Spinal cord (tissue), 10 donors: ENCODE measurements at places on chromosomes 3 and 15. TPM values are rescaled to one million over a fixed set of nuclear protein-coding genes. Genes with fewer than 3 reads are reported as not detected.

DNA sequence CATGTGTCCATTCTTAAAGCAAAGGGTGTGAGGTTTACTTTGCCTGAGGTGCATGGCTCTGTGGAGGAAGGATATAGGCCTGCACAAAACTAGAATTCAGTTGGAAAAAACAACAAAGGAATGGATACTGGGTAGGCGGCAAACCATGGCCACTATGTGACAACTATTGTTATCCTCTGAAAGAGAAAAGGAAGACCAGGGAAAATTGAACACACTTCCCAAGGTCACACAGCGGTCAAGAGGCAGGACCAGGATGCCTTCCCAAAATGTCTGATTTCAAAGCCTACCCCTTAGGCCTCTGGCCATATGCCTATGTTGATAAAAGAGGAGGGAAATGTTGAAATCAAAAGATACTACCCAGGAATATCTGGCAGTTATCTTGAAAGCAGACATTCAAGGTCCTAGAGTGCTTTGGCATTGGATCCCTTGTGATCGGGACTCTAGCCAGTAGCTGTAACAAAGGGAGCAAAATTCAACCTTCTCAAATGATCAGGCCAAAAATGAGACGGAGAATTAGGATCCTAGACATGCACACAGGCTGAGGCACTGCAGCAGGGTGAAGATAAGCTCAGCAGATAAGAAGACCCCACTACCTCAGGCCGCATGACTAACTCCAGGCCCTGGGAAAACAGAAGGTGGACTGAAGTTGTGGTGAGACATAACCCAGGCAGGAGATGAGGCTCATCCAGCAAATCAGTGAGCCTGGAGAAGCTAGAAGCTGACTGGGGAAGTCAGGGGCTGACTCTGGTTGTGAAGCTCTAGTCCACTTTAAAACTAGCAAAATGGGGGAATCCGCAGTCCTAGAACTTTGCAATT lies 292.2 kb downstream of the NEK10 start:
- DNase-seq = no peak
- no peak overlapping the region for H3K4me3 ChIP-seq
- H3K27ac ChIP-seq = no peak overlapping the region
- no peaks in the 10 kb centered on the region for H3K27me3 ChIP-seq

DNA sequence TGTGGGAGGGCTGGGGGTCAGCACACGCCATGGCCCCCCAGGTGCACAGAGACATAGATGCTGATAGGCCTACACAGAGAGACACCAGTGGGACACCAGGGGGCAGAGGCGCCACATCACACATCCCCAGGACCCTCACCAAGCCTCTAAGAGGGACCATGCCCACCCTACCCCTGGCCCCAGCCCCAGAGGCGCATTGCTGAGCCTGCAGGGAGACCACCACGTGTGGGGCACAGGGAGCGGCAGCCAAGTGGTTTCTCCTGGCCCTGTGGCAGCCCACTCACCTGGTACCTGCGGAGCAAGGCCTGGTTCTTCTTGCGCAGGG lies 1.2 kb downstream of the CCDC9B start:
- peaks cover 73% of the 10 kb centered on the region for H3K4me1 ChIP-seq
- H3K36me3 ChIP-seq = peaks cover 23% of the 10 kb centered on the region
- no peaks in the 10 kb centered on the region for H3K27me3 ChIP-seq
- DNase-seq = peak; percentile 55

- no peaks in the 10 kb centered on the region for H3K27me3 ChIP-seq
- H3K4me1 ChIP-seq = no peaks in the 10 kb centered on the region
Measured at GRCh38 chr3:196339493-196340254, 1.5 kb upstream of the TM4SF19 start.

DNA sequence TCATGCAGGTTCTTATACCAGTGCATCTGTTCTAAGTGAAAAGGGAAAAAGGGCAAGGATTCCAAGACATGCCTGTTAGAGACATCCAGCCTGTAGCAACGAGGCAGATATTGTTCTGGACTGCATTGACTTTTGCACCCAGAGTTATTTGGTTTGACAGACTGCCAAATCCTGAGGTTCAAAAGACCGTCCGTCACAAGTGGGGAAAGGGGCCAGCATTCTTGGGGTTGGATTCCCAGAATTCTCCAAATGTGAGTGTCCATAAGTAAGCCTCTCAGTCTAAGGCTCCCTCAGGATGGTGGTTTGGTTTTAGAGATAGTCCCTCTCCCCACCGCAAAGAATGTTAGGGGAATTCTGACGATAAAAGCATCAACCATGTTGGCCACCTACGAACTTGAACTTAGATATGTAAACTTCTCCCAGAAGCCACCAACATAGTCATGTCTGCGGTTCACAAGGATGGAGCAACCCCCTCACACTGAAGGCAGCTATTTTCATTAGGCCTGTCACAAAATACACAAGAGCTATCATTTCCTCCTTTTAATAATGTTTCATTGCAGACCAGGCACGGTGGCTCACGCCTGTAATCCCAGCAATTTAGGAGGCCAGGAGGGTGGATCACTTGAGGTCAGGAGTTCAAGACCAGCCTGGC lies 13.6 kb upstream of the LACTB start:
- no peaks in the 10 kb centered on the region for H3K36me3 ChIP-seq
- no peaks in the 10 kb centered on the region for H3K27me3 ChIP-seq
- H3K4me1 ChIP-seq = no peaks in the 10 kb centered on the region
- no peak overlapping the region for H3K4me3 ChIP-seq

DNA sequence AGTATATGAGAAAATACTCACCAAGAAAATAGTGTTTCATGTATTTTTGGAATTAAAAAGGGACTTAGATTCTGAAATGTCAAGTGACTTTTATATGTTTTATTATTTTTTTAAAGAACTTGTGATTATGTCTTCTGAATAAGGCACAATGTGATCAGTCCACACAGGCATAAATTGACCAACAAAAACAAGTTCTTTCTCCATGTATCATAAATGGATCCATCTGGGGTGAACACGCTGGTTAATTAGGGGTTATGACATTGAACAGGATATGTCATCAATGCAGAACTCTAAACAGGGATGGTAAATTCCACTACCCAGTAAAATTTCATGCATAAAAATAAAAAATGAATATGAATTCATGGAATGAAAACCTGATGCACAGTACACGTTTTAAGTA lies 31.3 kb upstream of the PIK3CA start:
- no peaks in the 10 kb centered on the region for H3K36me3 ChIP-seq
- DNase-seq = no peak
- H3K4me3 ChIP-seq = no peak overlapping the region

- no peak for DNase-seq
- H3K27me3 ChIP-seq = no peaks in the 10 kb centered on the region
- H3K36me3 ChIP-seq = no peaks in the 10 kb centered on the region
- H3K4me1 ChIP-seq = peaks cover 3% of the 10 kb centered on the region
- no peak overlapping the region for H3K27ac ChIP-seq
- H3K4me3 ChIP-seq = no peak overlapping the region
Measured at GRCh38 chr3:153209596-153209995, 47.6 kb downstream of the RAP2B start.

DNA sequence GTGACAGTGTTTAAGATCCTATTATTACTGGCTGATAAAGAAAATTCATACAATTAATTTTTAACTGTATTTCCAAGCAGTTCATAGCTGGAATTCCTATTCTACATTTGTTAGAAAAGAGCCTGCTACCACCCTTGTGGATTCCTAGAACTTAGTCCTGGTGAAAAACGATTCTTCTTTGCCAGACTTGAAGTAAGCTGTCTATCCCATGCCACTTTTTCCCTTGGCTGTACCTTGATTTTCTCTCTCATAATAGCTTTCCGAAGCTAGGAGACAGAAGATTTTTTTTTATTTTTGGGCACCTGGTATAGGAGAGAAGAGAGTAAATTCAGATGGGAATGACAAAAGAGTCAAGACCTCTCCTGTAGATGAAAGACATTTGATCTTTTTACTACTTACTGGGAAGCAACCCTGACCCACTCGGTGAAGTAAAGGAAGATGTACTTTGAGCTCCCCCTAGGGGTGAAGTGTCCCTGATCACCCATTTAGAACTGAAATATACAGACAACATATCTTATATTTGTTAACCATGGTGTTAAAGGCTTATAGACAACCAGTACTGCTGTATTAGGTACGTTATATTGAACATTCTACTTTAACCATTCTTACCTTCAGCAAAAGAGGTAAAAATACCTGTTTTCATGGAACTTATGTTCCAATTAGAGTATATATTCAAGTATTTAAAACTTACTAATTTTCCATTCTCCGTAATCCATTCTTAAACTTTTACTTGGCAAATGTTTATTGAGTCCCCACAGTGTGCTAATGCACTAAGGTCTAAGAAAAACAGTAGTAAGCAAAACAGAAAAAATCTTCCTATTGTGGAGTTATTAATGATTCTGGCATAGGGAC lies 36.2 kb upstream of the C3orf38 start:
- no peaks in the 10 kb centered on the region for H3K4me1 ChIP-seq
- DNase-seq = peak; percentile 80
- no peak overlapping the region for H3K4me3 ChIP-seq
- no peak overlapping the region for H3K27ac ChIP-seq
- no peaks in the 10 kb centered on the region for H3K36me3 ChIP-seq

DNA sequence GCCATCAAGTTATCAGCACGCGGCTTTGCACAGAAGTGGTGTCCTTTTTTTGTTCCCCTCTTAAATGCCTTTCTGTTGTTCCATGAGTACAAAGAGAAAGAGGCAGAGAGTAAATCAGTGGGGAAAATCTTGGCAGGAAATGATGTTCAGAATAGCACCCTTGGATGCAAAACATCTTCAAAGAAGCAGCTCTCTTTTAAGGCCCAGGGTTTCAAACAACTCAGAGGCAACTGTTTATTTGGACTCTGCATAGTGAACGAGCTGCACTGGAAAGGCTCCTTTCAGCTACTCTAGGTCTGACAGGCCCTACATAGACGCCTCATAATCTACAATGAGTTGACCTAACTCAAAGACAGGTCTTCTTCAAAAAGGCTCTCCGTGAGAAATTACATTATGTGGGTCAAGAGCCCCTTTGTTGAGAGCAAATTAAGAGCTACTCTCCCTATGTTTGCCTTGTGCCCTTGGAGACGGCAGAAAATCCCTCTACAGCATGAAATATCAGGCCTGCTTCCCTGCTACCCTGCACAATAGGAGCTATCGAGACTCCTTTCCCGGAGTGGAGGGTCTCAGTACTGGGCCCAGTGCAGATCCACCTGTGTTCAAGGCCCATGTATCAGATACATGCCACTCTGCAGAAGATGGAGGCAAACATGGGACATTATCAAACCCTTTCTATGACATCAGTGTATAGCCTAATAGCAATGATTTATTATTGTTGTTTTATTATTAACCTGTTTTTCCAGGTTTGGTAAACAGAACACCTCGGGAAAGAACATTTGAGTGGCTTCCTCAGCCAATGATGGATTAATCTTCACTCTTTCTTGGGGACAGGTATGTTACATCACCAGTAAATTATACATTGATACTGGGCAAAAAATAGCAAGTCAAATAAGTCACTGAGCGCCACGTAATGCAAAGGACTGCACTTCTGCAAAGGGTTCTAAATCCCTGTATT lies 53.1 kb downstream of the HEG1 start:
- H3K27me3 ChIP-seq = no peaks in the 10 kb centered on the region
- H3K4me3 ChIP-seq = no peak overlapping the region
- peak; percentile 23 for DNase-seq
- H3K4me1 ChIP-seq = peaks cover 31% of the 10 kb centered on the region
- H3K27ac ChIP-seq = peak overlapping the region; percentile 41
- no peaks in the 10 kb centered on the region for H3K36me3 ChIP-seq

DNA sequence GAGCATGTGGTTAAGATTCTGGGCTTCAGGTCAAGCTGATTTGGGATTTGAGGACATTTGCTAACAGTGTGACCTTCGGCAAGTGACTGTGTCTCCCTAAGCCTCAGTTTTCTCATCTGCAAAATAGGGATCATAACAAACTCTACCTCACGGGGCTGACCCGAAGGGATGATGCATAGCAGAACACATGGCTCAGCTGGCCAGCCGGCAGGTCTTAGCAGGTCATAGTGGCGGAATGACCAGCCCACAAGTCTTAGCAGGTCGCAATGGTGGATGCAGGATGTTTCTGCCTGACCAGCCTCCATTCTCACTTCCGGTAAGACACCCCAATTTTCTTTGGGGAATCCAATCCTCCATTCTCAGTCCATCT lies 63.3 kb downstream of the IQSEC1 start:
- no peak overlapping the region for H3K27ac ChIP-seq
- peaks cover 61% of the 10 kb centered on the region for H3K4me1 ChIP-seq
- H3K36me3 ChIP-seq = peaks cover 15% of the 10 kb centered on the region
- H3K4me3 ChIP-seq = no peak overlapping the region
- no peak for DNase-seq

DNA sequence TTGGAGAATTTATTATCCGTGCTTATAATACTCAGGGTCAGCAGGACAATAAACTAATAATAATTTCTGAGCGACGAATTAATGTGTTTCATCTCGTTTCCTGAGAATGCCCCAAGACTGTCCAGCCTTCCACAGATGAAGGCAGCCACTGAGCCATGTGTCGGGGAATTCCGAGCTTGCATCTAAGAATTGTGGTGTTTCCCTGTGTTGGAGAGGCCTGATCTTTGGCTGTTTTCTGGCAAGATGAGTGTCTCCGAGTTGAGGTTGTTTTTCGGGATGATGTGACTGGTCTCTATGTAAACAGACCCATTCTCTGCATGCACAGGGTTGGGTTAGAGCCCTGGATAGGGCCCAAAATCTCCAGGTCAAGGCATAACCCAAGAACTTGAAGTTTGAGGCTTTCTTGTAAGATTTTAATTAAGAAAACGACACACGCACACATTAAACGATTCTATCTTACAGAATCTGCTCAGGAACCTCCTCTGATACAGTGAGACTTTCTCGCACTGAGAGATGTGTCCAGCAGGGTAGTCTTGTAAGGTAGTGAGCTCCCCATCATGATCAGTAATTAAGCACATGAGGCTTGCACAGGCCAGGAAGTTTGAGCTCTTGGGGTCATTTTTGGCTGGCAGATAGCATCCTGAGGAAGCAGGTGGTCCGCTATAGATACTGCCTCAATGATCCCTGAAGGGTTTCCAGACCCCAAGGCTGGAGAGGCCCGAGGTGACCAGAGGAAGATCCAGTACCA lies 14.4 kb downstream of the FGD5 start:
- H3K36me3 ChIP-seq = no peaks in the 10 kb centered on the region
- H3K4me3 ChIP-seq = no peak overlapping the region
- H3K4me1 ChIP-seq = peaks cover 28% of the 10 kb centered on the region

GRCh38 chr15:93252780-93253179 lies 163.8 kb upstream of the RGMA start:
- no peak overlapping the region for H3K4me3 ChIP-seq
- DNase-seq = no peak
- no peaks in the 10 kb centered on the region for H3K27me3 ChIP-seq
- H3K27ac ChIP-seq = no peak overlapping the region
- H3K4me1 ChIP-seq = no peaks in the 10 kb centered on the region

Gene FOXL2
- total RNA-seq = 1.2 TPM

Gene TMCO5A
- total RNA-seq = not detected

Gene PDCD10
- total RNA-seq = 65.3 TPM

Gene GPR149
- 1.8 TPM for total RNA-seq

Gene CYP1A1
- 0.89 TPM for total RNA-seq

Gene ARMC8
- 84.3 TPM for total RNA-seq

Gene ROBO2
- 196 TPM for total RNA-seq

Gene SSUH2
- 0.79 TPM for total RNA-seq
